Endothelial cell (in vitro differentiated cells): ENCODE measurements at places on chromosomes 6 and 20.

- no peak for DNase-seq
These were observed 443.9 kb downstream of the CDKAL1 start for GRCh38 chr6:20978151-20978614.

DNA sequence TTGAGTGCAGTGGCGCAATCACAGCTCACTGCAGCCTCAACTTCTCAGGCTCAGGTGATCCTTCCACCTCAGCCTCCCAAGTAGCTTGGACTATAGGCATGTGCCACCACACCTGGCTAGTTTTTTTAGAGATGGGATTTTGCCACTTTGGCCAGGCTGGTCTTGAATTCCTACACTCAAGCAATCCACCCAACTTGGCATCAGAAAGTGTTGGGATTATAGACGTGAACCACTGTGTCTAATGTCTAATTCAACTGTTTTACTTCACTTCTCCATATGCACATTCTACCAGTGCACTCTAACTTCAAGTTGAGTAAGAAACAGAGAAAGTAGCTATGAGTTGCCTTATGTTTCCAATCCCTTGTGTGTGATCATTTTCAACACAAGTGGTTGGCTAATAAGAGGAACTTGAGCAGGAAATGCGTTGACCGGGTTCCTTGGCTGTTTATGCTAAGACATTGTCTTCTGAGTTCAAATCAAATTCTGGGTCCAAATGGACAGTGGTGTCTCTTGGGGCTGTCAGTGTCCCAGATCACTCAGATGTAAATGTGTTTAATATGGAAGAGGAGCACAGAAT is 23.9 kb downstream of the ZNF337 start:
- DNase-seq, result no peak

GRCh38 chr6:38346291-38347079 is 293.2 kb downstream of the BTBD9 start:
- no peak for DNase-seq

DNA sequence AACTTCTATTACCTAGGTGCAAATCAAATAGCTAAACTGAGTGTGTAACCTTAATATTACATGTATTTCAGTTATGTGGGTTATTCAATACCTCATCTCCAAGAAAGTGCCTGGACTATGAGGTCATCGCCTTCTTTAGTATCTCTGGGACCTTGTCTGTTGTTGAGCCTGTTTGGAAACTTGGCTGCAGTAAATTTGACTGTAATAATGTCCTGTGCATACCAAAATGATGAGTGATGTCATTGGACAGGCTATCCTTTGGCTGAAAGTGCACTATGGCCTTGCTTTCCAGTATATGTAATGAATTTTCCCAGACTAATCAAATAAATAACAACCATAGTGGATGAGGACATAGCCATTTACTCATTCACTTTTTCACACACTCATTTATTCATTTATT is 455.1 kb downstream of the ADGRB3 start:
- DNase-seq, result no peak

- DNase-seq, result no peak
These were observed 120.5 kb downstream of the HIVEP2 start for GRCh38 chr6:142824426-142824825.

DNA sequence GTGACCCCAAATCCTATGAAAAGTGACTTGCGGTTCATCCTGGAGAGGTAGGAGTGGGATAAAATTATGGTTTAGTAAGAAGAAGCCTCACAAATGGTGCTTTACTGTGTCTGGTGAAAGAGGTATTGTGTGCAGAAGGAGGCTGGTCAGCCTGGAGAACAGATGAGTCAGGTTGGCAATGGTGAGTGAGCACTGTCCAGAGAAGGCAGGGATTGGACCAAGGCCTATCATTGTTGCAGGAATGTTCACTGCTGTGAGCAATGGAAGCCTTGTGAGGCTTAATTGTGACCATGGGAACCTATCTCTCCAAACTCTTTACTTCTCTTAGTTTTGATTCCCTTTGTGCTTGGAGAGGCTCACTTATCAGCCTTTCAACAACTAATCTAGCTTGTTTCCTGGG is 89.0 kb upstream of the KCNK16 start:
- no peak for DNase-seq

DNA sequence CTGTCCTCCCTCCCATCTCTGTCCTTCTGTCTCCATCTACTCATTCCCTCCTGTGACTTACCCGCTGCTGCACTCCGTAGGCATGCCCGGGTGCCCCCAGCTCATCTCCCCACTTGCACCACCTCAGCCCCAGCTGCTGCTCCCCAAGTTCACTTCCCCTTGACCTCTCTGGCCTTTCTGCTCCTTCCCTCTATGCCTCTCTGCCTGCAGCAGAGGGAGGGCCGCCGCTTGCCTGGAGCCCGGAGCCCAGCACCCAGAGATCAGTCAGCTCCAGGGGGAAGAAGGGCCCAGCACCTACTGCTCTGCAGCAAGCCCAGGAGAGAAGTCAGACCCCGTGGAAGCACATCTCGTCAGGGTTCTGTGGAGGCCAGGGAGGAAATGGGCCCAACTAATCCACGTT is 97.4 kb downstream of the LRFN2 start:
- DNase-seq, result no peak

GRCh38 chr6:145954985-145955384 is 9.2 kb downstream of the SHPRH start:
- no peak for DNase-seq

- DNase-seq, result no peak
These were observed 57.2 kb downstream of the RAB44 start for GRCh38 chr6:36754582-36755434.

DNA sequence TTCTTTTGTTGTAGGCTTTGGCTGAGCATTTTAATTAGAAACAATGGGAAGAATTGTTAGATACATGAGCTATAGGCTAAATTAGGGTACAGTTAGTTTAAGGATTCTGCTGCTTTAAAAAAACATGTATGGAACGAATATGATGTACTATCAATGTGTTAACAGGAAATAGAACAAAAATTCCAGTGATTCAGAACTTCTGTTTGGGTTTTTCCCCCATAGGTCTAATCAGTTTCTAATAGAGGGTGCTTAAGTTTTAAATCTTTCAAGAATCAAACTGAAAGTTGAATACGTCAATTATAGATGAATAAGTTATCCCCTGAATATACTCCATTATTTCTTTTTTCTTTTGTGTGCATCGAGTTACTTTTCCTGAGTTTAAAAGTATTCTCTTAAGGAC is 1.9 kb downstream of the TAB2 start:
- no peak for DNase-seq

DNA sequence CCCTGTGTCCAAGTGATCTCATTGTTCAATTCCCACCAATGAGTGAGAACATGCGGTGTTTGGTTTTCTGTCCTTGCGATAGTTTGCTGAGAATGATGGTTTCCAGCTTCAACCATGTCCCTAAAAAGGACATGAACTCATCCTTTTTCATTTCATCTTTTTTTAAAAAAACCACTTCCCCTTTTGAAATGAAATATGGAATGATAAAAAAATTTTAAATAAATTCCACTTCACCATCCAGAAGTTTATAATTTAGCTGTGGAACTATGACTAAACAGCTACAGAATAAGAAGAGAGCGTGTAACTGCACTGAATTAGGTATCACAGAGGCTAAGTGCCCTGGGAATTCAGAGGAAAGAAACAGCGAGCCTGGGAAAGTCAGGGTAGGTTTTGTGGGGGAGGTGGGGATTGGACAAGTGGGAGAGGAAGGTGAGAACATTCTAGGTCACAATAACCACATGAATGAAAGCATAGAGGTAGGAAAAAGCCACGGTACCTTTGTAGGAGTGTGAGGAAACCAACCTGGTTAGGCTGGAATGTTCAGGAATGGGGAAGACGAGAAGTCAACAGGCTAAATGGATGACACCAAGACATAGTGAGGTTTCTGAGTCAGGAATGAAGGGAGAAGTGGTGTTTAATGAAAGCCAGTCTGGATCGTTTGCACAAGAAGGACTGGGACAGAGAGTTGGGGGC is 11.0 kb downstream of the TRIM10 start:
- DNase-seq, result no peak
